ENCODE measurements at places on chromosomes 7 and 10.
A peak's percentile ranks its signal among the peaks of the same experiment; 100 is the strongest.

- no peak for ATAC-seq
Observed at GRCh38 chr10:83753490-83753889, 385.8 kb upstream of the GHITM start.

- no peak for ATAC-seq
Observed at GRCh38 chr10:112160834-112161233, 22.7 kb downstream of the GPAM start.

- peak; percentile 93 for ATAC-seq
Observed at GRCh38 chr7:44665531-44666213, 59.2 kb downstream of the OGDH start.

DNA sequence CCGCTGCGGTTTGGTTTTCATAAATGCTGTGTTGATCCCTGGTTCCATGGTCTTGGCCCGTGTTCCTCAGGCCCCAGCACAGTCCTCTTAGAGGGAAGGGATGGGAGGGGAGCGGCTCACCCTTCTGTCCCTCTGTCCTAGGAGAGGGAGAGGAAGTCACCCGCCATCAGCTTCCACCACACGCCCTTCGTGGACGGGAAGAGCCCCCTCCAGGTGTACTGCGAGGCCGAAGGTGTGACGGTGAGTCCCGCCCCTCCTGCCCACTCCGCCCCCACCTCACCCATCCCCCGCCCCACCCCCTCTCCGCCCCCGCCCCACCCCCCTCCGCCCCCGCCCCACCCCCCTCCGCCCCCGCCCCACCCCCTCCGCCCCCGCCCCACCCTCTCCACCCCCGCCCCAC is 37.5 kb upstream of the DPYSL4 start:
- ATAC-seq: no peak

DNA sequence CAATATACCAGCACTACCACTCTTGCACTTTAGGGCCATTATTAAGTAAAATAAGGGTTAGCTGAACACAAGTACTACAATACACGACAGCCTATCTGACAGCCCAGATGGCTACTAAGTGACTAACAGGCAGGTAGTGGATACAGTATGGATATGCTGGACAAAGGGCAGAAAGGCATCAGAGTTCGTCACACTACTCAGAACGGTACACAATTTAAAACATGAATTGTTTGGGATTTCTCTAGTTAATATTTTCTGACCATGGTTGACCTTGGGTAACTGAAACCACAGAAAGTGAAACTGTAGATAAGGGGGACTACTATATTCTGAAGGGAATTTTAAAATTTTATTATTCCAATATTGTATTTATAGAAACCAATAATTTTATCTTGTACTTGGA is 101.3 kb upstream of the SKAP2 start:
- ATAC-seq: no peak

- ATAC-seq: no peak
Observed at GRCh38 chr7:149241696-149242095, 2.2 kb downstream of the ZNF212 start.

DNA sequence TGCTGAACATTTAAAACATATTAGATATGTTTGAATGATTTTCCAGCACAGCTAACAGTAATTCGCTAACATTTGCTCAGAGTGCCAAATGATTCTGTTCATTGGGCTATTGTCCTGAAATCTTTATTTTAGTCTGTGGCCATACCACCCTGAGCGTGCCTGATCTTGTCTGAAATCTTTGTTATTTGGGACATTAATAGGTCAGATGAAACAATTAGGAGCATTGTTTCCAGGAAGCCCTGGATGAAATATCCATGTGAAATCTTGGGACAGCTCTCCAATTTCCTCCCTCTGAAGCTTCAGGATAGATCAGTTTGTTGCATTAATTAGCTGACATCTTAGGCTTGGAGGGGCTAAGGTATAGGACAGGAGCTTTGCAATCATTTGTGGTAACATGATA is 512.0 kb downstream of the KIF20B start:
- no peak for ATAC-seq

DNA sequence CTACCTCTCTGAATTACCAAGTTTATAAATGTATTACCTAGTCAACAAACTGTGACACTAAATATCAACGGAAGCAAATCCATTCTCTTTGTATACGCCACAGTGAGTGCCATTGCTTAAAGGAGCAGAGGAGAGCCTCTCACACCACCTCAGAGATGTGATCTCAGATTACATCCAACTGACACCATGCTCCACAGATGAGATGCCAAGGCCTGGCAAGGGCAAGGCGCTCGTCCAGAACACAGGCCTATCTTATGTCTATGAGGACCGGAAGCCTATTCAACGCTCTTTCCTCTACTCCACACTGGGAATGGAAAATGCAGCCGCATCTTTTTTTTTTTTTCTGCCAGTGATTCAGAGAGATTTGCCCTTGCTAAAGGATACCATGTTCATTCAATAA is 11.4 kb downstream of the PDIA4 start:
- no peak for ATAC-seq

DNA sequence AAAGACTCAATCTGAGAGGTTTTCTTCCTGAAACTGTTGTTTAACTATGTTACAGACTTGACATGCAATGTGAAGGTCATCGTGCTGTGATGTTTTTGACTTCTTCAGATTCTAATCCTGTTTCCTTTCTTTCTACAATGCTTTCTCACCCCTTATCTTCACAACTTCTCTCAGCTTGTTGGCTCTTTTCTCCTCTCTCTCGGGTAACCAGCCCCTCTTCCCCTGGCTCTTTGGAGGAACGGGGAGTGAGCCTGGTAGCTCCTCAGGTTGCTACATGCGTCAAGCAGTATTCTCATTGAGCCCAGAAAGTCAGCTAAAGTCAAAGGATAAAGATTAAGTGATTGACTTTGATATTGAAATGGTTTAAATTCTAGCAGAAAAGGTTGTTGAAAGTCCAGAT is 40.1 kb downstream of the SEC23IP start:
- no peak for ATAC-seq

GRCh38 chr10:24575481-24576002 is 148.1 kb downstream of the ARHGAP21 start:
- ATAC-seq: no peak

GRCh38 chr7:117188376-117188775 is 134.5 kb downstream of the WNT2 start:
- no peak for ATAC-seq

- ATAC-seq: no peak
Observed at GRCh38 chr10:30431435-30431911, 2.5 kb upstream of the MAP3K8 start.

DNA sequence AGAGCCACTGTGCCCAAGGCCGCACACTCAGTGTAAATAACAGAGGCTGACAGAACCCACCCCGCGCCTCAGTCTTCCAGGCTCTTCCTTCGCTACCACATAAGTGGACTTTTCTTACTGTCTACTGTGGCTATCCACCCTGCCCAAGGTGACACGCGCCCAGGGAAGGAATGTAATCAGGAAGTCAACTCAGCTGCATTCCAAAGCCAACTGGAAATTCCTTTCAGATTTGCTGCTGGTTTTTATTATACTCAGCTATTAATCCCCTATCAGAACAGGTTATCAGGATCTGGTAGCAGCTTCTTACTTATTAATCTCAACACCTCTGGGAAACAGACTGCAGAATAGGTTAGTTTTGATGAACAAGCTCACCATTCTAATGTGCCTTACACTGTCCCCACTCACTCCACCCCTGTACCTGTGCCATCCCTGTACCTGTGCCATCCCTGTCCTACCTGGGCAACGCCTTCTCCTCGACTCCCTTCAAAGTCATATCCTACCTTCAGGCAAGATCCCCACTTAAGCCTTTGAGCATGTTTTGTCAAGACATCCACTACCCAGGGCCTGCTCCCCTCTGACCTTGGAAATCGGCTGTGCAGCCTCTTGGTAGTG is 90.7 kb downstream of the NHLRC2 start:
- peak; percentile 88 for ATAC-seq

DNA sequence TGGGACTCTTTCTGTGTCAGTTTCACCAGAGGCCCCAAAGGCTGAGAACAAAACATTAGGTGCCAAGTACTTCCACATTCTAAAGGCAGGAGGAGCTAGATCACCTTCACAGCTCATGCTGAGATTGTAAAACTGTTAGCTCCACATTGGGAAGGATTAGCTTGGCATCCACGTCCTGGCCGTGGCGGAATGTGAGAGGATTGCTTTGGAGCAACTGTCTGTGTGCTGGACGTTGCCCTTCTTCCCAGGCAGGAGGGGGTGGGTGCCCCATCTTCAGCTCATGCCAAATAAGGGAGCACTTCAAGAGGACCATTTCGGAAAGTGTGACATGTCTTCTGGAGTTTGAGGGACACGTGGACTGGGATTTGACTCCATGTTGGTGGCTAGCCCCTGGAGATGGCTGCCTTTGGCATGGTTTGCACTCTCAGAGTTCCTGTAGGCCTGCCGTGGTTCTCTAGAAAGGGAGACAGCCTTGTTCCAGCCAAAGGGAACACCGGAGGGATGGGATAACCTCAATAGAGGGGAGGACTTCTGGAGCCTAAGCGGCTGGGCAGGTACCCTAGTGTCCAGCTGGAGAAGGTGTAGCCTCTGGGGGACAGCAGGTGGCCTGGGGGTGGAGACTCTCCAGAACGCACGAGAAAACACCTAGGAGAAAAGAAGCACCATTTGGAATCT is 19.9 kb upstream of the FMC1 start:
- peak; percentile 93 for ATAC-seq

GRCh38 chr7:87445897-87446296 is 29.6 kb downstream of the ABCB4 start:
- ATAC-seq: no peak

DNA sequence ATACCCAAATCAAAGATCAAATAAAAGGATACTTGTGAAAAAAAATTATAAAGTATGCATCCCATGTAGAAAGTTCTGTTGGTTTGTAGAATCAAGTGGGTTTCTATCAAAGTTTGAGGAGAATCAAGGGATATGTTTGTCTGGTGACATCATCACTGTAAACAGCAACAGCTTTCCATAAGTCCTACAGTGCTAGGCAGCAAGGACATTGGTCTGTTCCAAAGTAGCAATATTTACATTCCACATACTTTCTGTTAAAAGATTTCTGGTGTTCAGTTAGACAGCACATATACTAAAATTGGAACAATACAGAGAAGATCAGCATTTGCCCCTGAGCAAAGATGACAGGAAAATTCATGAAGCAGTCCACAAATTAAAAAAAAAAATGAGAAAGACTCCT is 683.9 kb downstream of the XPNPEP1 start:
- ATAC-seq: no peak

GRCh38 chr7:29565982-29566746 is 2.5 kb downstream of the PRR15 start:
- ATAC-seq: peak; percentile 2

GRCh38 chr7:90587766-90588165 is 8.4 kb upstream of the CDK14 start:
- ATAC-seq: no peak

DNA sequence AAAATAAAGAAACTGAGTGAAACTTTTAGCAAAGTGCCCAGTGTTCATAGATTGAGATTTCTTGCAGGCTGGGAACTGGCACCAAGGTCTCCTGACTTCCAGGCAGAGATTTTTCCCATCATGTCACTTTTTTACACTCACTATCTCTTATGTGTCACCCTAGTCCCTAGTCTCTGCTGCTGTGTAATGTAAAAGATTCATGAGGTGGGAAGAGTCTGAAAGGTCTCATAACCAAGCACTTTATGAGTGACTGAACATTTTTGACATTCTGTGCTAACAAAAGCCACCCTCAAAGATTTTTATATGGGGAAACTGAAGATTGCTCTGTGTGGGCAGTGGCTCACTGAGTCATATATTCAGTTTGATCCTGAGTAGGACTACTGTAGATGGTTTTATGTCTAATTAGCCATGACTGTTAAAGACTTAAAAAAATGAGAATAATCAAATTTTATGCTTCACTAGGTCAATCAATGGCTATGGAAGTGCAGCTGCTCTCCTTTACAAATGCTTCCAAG is 900.3 kb upstream of the SORCS1 start:
- ATAC-seq: no peak

DNA sequence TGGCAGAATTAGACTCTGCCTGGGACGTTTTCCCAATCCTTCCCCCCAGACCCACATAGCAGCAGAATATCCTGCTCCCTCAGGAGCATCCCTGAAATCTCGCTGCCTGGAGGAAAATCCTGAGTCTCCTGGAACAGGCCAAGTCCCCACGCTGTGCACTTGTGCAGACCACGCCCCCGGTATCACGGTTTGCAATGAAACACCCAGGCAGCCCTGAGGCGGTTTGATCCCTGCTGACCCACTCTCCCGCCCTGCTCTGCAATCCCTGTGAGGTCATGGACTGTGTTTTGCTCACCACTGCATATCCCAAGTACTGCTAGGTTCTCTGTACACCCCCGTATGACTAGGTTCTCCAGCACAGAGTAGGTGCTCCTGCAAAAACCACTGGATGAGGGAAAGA is 411.8 kb upstream of the MGMT start:
- no peak for ATAC-seq

All from SK-N-SH treated with all-trans-retinoic acid at 6 μM for 48 hours (cell line).